Ascending aorta (tissue), 2 donors: ENCODE measurements at places on chromosomes 4 and X. TPM values are rescaled to one million over a fixed set of nuclear protein-coding genes. Genes with fewer than 3 reads are reported as not detected.

CNKSR2 gene
- total RNA-seq: 0.53 TPM

PRDX4 gene
- total RNA-seq: 112 TPM

DNA sequence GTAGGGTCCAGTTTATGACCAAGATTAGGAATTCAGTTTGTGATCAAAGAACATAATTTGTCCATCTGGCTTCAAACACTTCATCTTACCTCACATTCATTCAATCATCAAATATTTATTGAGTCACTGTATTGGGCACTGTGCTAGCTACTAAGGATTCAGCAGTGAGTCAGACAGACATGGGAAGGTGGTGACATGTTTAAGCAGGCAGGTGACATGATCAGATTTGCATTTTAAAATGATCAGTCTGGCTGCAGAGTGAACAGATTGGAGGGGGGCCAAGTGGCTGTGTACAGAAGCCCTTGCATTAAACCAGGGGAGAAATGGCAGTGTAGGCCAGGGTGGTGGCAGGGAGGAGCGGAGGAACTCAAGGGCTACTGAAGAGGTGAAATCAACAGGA, 25.1 kb upstream of the APLN start:
- no peak for DNase-seq

- no peak for DNase-seq
Observed at GRCh38 chrX:39958850-39959249, 138.9 kb downstream of the BCOR start.

FAT1 gene
- total RNA-seq: 52.9 TPM

DCHS2 gene
- not detected for total RNA-seq

DNA sequence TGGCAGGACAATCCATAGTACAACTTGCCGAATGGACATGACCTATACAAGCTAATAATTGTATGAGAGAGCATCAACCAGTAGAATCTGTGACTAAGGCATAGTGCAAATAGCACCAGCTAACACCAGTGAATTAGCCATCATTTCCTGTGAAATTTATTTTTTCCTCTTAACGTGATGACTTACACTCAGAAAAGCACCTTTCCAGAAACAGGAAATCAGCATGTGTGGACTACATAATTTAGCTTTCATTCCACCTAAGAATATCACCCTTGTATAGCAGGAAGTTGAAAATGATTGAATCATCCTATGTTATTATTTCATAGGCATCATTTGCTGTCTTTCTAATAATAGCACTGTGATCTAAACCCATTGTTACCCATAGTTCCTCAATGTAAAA, 1393.4 kb upstream of the PCDH7 start:
- DNase-seq: no peak

DNA sequence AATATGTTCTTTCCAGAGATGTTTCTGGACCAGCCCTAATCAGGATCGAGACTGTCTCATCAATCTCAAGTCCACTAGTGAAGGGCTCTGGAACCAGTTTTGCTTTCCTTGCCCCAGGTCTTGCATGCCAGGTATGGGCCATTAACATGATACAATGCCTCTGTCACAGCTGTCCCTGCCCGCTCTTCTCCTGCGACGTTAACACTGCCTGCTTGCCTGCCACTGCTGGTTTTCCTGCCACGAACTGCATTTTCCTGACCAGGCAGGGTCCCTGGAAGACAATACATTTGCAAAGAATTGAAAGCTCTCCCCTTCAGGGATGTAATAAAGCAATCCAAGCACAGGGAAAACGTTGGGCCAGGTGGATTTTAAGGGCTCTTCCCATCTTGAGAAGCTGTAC, 200.3 kb downstream of the MID1 start:
- DNase-seq: no peak

NEIL3 gene
- not detected for total RNA-seq

GIMD1 gene
- not detected for total RNA-seq

DNA sequence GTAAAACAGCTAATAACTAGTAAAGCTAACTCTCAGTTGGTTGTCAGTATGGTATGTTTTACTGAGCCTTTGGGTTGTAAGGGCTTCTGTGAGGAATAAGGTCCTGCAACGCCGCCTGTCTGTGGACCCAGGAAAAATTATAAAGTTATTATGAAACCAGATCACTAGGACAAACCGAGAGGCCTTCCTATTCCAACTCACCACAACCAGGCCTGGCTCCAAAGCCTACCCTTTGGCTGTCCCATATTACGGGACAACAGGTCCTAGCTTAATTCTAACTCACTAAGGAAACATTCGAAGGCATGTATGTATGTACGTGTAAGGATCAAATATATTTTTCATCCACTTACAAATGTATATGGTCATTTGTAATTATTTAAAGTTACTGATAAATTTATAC, 1.4 kb downstream of the ANKRD17 start:
- DNase-seq: peak; percentile 89

G6PD gene
- total RNA-seq: 89.7 TPM

ZMAT1 gene
- 0.96 TPM for total RNA-seq

GRCh38 chrX:16687514-16687913, 25.0 kb downstream of the CTPS2 start:
- no peak for DNase-seq

GRCh38 chrX:118211891-118212816, 95.5 kb upstream of the KLHL13 start:
- no peak for DNase-seq

DNA sequence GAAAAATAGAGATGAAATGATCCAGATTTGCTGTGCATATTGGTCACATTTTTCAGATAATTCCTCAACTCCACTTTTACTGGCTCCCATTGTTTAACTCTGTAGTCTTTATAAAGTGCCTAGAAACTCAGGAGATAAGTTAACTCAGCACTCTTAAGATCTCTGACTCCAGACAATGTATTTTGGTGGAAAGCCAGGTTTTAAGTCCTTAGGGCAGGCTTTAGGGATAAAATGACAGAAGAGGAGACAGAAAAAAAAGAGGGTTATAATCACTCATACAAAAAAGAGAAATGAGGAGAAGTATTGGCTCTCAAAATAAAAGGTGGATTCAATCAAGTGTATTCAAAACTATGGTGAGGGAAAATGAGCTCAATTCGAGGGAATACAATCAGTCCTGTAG, 674.8 kb upstream of the INTU start:
- DNase-seq: no peak
